Frontal cortex (tissue), 4 donors: ENCODE measurements at places on chromosomes 2 and 18. TPM values are rescaled to one million over a fixed set of nuclear protein-coding genes. Genes with fewer than 3 reads are reported as not detected.

GRCh38 chr18:42929857-42930256, 185.6 kb downstream of the RIT2 start:
- no peak for DNase-seq

DNA sequence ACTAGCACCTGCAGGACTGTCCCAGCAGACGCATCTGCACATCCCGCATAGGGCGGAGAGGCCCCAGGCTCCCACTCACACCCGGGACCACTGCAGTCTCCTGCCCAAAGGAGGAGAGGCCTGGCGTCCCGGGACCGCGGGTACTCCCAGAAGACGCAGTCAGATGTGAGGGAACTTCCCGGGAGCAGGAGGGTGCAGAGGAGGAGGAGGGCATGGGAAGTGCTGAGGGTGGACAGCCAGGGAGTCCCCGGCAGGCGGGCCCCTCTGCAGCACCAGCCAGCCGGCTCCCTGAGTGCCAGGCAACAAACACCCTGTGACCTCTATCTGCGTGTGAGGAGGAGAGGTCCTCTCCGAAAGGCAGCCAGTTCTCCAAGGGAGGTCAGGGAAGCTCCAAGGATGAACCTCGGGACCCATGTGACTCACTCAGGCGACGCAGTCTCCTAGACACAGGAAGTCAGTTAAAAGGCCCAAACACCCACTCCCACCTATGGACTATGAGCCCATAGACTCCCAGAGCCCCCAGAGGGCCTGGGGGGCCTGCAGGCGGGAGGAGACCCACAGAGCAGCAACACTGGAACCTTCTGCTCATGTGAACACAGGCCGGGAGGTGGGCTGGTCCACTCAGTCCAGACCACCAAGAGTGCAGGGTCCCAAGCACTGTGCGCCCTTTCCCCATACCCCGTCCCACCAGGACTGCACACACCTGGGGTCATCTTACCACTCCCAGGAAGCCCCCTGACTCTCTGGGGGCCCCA, 4.2 kb downstream of the PXDN start:
- no peak for DNase-seq

DNA sequence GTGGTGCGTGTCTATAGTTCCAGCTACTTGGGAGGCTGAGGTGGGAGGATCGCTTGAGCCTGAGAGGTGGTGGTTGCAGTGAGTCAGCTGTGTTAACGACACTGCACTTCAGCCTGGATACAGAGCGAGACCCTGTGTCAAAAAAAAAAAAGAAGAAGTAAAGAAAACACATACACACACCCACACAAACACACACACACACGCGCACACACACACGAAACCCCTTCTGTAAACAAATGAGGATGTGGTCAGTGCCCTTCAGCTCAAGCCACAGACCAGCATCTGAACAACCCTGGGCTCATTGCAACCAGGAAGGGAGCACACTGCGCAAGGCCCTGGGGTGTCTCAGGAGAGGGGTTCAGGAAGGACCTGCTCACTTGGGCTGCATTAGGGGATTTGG, 47.9 kb upstream of the KCNF1 start:
- no peak for DNase-seq

DNA sequence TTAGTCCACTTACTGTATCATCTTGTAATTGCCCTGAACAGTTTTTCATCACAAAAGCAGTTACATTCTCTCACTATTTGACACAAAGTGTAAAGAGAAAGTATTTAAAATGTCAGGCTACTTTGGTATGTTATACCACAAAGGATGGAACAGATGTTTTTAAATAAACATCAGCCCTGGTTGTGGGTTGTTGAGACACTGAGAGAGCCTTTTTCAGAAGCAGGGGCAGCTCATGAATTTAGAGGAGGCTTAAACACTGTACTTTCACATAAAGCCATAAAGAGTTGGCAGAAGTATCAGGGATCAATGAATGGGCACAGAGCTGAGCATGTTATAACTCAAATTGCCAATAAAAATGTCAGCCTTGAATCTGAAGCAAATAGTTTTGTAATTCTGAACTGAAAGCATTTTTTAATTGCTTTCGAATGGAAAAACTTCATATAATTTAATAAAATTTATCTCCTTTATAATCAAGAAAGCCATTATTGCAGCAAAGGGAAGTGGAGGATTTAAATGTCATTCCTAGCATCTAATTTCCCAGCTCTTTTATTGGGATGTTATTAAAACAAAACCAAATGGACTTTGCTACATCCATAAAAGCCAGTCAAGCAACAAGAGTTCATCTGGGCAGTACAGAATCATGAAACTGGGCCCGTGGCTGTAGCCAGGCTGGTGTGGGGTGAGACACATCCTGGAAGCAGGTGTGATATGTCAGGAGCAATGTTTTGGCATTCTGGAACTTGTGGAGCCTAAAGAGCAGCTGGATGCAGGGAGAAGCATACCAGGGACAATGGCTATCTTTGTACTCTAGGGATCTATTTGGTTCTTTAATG, 95.1 kb upstream of the NT5C1B start:
- no peak for DNase-seq

DNA sequence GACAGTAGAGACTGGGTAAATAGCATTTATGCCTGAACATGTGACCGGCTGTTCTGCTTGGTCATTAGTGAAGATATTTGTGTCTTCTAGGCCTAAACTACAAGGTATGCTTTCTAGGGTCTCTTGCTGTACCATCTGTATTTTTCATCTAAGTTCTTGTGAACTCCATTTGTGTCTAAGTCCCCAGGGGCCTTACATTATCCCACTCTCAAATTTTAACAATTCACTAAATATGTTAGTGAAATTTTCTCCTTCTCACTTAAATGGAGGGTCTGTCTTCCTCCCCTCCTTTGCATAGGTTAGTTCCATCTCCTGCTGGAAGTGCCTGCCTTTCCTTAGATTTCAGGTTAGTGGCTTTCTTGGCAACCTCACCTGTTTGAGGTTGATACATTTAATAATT, 382.6 kb downstream of the RAD51AP2 start:
- DNase-seq = no peak

GRCh38 chr18:74951165-74951760, 257.7 kb downstream of the PTGR3 start:
- DNase-seq = peak; percentile 7

GRCh38 chr2:200435379-200435778, 74.5 kb downstream of the KCTD18 start:
- DNase-seq = no peak

GRCh38 chr2:173048522-173048896, 27.1 kb upstream of the MAP3K20 start:
- no peak for DNase-seq

DNA sequence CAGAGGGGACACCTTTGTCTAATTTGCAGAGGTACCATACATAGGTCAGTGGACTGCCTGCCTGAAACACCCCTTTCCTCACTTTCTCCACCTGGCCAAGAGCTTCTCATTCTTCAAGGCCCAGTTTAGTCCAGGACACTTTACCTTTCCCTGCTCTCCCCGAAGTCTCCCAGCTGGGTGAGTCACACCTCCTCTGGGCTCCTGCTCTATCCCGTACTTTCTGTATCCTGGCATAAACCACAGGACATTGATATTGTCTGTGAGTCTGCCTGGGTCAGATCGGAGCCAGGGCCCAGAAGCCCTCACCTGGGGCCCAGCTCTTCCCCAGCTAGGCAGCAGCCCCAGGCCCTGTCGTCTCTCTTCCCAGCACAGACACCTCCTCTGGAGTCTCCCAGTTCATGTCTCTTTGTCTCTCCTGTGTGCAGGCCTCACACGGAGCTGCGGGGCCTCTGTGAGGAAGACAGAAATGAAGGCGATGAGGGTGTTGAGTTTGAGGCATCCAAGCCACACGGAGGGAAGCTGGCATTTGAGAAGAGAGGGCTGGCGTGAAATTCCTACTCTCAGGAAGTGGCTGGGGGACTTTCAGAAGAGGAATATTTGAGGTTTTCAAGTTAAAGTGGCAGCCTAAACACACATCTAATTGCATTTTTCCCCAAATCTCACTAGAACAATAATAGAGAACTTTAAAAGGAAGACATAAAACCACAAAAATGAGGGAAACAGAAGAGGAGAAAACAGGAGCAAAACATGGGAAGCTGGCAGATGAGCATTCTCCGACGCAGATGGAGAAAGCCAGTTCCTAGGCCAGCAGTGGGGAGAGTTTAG, 79.6 kb upstream of the LAPTM4A start:
- no peak for DNase-seq

- no peak for DNase-seq
Measured at GRCh38 chr2:231117922-231118613, 6.8 kb downstream of the HTR2B start.

DNA sequence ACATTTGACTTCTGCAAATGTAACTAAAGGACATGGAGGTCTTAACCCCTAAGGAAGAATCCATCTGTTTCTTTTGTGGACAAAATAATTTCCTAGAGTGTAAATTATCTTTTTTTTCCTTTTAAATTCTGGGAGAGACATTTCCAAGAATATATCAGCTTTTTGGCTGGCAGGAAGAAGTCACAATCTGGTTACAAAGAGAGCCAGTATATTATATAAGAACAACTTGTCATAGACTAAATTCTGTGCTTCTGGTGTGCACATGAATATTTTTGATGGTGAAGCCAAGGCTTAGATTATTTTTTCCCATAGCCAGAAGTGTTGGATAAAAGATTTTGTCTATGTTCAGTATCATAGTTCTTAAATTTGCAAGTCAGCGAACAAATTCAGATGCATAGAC, 500.6 kb downstream of the XIRP2 start:
- no peak for DNase-seq

GRCh38 chr18:36451454-36452251, 154.1 kb downstream of the FHOD3 start:
- DNase-seq = no peak

- no peak for DNase-seq
Measured at GRCh38 chr2:62381656-62382055, 124.3 kb downstream of the TMEM17 start.

- DNase-seq = no peak
Measured at GRCh38 chr2:206064077-206064476, 21.9 kb downstream of the INO80D start.

- DNase-seq = peak; percentile 29
Measured at GRCh38 chr2:176002688-176003210, 682 bp upstream of the LNPK start.

- no peak for DNase-seq
Measured at GRCh38 chr18:32777049-32777448, 4.2 kb upstream of the KLHL14 start.

DNA sequence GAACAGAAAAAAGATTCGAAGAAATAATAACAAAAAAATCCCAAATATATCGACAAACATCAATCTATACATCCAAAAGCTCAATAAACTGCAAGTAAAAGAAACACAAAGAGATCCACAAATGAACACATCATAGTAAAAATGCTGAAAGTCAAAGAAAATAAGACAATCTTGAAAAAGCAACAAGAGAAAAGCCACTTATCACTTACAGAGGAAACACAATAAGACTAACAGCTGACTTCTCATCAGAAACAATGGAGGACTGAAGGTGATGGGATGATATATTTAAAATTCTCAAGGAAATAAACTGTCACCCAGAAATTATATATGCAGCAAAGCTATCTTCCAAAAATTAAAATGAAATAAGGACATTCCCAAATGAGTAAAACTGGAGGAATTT, 140.3 kb downstream of the NDUFA10 start:
- no peak for DNase-seq

GRCh38 chr2:7020468-7020867, 103.3 kb downstream of the RNF144A start:
- no peak for DNase-seq

DNA sequence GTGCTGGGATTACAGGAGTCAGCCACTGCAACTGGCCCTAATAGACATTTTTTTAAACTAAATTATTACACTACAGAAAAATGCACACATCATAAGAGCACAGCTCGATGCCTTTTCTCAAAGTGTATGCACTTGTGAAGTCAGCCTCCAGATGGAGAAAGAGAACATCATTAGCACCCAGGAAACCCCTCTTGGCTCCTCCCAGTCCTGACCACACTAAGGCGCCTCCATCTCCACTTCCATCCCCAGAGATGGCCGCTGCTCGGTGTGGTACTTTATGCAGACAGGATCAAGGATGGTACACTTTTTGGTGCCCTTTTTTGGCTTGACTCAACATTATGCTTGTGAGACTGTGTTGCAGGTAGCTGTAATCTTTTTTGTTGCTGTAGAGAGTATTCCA, 34.8 kb downstream of the RRM2 start:
- DNase-seq = no peak

DNA sequence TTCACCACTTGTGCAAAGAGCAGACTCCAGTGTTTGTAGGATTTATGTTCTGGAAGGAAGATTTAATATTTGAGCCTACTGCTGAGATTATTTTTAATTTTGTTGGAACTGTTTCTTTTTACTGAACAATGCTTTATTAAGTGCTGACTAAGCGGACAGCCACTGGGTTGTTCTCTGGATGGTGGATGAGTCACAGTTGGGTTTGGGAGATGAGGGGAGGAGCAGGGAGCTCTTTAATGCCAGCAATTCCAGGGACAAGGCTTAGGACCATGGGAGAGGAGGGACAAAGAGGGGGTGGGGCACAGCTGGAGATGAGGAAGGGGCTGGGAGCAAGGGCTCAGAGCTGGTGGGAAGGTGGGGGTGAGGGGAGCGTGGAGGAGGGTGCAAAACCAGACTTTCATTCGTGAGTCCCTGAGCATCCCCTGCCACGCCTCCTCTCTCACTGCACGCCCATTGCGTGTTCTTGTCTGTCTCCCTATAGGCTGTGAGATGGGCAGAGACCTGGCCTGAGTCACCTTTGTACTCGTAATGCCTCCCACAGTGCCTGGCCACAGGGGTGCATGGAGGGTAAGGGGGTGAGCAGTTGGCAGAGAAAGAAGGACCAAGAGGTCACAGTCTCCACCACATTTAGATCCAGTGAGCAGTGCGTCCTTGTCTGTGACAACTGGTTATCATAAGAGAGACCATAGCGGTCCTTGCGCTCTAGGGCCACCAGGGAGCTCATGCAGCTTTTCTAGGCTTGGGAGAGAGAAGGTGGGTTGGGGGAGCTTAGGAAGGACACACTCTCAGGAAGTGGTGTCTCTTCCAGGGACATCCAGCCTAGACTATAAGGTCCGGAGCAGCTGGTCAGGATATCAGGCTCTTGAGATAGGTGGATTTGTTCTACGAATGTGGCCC, 18.4 kb downstream of the SLC4A3 start:
- DNase-seq = no peak

- no peak for DNase-seq
Measured at GRCh38 chr2:45167920-45168629, 158.8 kb upstream of the SIX2 start.

GRCh38 chr2:233838726-233839446, 15.4 kb downstream of the HJURP start:
- no peak for DNase-seq

GRCh38 chr2:101956465-101957438, 35.0 kb upstream of the IL1R2 start:
- no peak for DNase-seq

- no peak for DNase-seq
Measured at GRCh38 chr18:4450065-4450658, 4.9 kb downstream of the DLGAP1 start.

LIPG gene
- 10.2 TPM for total RNA-seq

OTOS gene
- total RNA-seq = 0.41 TPM

FAM210A gene
- 29.8 TPM for total RNA-seq

ARHGEF33 gene
- 2.4 TPM for total RNA-seq

RALB gene
- 39.9 TPM for total RNA-seq

IRS1 gene
- 11.8 TPM for total RNA-seq

INPP5D gene
- total RNA-seq = 1.6 TPM

DSG4 gene
- under 0.01 TPM for total RNA-seq

CYP20A1 gene
- total RNA-seq = 30.6 TPM

SLC11A1 gene
- total RNA-seq = 0.82 TPM

SIX2 gene
- 0.41 TPM for total RNA-seq
